SIG-M5 (cell line): ENCODE measurements at places on chromosomes 13 and 19.

DNA sequence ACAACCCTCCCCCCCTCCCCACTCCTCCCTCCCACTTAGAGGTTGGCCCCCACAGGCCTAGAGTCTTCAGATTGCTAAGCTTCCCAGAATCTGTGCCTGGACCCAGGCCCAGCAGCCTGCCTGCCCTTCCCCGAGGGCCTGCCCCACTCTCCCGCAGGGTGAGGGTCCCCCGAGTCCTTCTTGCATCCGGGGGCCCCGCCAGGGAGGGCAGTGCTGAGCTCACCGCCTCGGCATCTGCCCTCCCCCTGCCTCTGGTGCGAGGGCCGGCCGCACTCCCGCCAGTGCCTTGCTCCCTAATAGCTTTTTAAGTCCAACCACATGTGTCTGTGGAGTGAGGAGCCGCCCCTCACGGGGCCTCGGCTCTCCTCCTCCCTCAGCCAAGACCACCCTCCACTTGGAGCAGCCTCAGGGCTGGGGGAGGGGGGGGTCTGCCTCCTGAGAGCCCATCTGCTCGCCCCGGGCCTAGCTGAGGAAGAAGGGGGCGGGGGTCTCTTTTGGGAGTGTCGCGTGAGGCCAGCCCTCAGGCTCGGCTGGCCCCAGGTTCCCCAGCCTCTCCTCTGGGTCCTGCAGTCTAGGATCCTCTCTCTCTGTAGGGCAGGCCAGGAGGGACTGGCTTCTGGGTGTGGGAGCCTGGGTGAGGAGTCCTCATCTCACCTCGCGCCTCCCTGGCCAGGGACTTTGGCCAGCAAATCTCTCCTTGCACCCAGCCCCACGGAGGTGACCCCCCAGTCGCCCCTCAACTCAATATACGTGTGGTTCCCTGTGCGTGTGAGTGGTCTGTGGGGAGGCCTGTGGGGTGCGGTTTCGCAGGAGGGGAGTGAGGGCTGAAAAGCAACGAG lies 47.2 kb downstream of the LYL1 start:
- no peak for DNase-seq

DNA sequence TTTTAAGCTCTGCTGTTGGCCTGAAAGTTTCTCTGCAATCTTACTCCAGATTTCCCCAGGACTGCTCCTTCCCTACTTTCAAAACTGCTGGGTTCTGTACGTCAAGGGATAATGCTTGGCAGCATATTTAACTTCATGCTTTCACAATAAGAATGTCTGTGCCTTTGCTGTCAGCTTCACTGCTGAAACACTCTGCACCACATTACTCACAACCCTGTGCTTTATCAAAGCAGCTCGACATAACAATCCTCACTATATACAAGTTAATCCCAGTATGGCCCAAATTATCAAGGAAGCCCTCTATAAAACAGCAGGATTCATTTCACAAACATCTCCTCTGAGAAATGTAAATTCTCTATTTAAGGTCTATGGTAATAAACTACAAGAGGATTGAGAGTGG lies 17.5 kb downstream of the LATS2 start:
- no peak for DNase-seq

GRCh38 chr13:32031815-32032370 lies 319 bp downstream of the FRY start:
- no peak for DNase-seq

DNA sequence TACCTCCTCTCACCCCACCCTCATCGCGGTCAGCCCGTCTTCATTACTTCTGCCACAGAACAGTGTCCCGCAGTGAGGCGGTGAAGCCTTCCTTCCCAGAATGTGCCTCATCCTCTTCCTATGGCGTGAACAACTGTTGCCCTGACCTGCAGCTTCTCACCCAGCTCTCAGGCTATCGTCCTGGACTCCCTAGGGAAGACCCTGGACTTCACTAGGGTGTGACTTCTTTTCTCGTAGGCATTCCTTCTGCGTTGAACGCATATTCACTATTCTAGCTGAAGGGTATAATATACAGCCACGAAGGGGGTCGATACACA lies 982 bp downstream of the ZNF865 start:
- DNase-seq = no peak

- DNase-seq = no peak
Measured at GRCh38 chr19:1081301-1082164, 13.6 kb downstream of the POLR2E start.

GRCh38 chr19:9673912-9674662 lies 813 bp downstream of the ZNF562 start:
- DNase-seq = no peak

DNA sequence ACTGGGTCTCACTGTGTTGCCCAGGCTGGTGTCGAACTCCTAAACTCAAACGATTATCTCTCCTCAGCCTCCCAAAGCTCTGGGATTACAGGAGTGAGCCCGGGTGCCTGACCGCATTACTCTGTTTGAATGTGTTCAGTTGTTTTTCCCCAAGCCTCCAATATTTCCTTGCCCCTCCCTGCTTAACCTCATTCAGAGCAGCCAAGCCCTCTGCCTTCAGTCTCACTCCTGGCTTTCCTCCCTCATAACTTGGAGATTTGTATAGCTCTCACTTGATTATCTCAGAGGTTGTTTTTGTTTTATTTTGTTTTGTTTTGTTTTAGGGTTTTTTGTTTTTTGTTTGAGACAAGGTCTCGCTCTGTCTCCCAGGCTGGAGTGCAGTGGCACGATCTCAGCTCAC lies 11.4 kb downstream of the EPHX3 start:
- no peak for DNase-seq

DNA sequence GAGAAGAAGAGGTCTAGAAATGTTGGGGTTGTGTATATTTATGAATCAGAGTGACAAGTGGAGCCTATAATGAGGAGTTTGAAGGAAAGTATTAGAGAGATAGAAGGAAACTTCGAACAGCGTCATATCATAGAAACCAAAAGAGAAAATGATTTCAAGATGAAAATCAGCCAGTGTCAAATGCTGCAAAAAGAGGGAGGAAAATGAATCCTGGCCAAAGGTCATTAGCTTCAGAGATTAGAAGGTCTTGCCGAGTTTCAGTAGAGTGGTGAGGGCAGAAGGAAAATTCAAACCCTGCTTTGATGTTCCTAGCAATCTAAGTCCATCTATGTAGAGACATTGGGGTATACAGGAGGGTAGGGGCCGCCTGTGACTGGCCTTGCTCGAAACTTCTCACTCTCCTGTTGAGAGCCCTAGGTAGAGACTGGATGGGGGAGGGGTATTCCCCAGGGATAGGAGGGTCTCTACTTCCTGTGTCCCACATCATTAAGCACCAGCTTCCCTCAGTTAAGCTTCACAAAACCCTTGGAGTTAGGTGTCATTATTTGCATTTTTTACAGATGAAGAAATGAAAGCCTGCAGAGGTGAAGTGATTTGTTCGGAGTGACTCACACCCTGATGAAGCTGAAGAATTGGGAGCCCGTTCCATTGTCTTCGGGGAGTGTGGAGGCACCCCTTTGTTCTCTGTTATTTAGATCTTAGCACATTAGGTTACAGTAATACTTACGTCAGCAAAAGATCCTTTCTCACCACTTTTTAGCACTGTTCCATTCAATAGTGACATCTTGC lies 62.8 kb downstream of the FGF9 start:
- DNase-seq = no peak

DNA sequence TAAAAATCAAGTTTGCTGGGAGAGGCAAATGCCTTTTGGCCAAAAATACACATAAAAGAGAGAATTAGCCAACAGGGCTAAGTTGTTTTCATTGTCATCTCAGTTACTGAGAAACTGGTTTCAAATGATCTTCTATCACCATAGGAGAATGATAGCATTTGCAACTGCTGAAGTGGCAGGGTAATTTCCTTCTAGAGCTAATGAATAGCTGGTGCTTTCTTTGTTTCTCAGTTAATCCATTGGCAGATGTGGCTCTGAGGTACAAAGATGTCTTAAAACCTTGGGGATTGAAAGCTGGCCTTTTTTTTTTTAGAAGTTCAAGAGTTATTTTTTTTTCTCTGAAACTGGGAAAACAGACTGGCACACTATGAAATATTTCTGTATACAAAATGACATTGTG lies 332.7 kb upstream of the KLF12 start:
- DNase-seq = no peak

GRCh38 chr13:69948016-69948415 lies 159.6 kb upstream of the ATXN8OS start:
- DNase-seq = peak; percentile 45

GRCh38 chr19:18007044-18007916 lies 690 bp upstream of the ARRDC2 start:
- no peak for DNase-seq

DNA sequence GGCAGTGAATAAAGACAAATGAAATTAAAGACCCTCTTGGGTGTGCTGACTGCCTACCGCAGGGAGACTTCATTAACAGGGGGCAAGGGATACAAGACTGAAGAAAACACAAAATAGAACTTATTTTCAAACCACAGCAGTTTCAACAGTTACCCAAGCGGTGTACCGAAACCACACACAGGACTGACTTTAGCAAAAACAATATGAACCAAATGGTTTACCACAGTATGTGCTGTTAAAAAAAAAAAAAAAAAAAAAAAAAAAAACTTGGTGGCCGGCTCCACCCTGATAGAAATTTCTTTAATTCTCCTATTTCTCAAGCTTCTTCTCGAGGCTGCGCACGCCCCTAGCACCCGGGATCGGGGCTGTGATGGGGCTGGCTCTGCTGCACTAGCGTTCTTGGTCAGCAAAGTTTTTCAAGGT lies 42.6 kb downstream of the KLF2 start:
- DNase-seq = peak; percentile 39

DNA sequence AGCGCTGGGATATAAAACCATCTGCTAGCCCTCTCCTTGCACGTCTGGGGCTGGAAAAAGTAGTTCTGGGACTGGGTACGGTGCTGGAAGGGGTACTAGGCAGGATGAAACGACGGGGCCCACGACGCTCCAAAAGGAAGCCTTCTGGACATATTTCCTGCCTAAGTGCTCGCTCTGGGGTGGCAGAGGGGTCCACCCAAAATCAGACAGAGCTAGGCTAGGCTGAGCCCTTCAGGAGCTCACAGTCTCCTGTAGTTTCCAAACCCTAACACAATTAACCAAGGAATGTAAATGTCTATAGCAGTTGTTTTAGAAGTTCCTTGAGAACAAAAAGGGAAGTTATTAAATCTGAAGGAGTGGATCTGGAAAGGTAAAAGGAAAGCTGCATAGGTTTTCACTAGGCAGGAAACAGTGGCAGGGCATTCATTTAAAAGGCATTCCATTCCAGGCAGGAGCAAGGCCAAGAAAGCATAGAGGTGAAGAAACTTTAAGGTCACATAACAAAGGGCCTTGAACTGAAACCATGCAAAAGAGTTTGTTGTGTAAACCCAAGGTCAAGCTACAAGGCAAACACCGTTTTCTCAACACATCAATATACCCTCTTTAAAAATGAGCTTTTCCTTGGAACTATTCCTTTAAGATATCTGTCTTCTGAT lies 634 bp upstream of the DIAPH3 start:
- no peak for DNase-seq

DNA sequence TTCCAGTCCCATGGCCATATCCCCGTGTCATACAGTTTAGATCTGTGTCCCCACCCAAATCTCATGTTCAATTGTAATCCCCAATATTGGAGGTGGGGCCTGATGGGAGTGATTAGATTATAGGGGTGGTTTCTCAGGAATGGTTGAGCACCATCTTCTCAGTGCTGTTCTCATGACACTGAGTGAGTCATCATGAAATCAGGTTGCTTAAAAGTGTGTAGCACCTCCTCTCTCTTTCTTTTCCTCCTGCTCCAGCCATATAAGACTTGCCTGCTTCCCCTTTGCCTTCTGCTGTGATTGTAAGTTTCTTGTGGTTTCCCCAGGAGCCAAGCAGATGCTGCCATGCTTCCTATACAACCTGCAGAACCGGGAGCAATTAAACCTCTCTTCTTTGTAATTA lies 197.8 kb downstream of the NALCN start:
- DNase-seq = no peak

DNA sequence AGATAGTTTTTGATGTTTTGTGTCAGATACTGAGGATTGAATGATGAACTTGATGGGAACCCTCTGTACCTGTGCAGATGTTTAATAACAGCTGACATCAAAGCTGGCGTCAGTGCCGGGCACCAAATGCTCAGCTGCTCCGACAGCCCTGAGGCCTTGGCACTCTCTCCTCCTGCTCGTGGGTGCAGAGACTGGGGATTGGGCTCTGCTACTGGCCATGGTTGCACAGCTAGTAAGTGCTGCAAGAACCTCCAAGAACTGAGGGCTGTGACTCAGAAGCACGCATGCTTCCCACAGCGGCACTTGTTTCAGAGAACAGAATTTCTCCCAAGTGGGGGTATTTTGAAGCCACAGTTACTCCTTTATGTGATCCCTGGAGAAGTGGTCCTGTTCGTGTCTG lies 5.9 kb downstream of the LAMP1 start:
- DNase-seq = no peak

- DNase-seq = no peak
Measured at GRCh38 chr19:13835791-13836723, 40.8 kb downstream of the ZSWIM4 start.

GRCh38 chr19:30791088-30791487 lies 418.9 kb downstream of the ZNF536 start:
- DNase-seq = no peak

DNA sequence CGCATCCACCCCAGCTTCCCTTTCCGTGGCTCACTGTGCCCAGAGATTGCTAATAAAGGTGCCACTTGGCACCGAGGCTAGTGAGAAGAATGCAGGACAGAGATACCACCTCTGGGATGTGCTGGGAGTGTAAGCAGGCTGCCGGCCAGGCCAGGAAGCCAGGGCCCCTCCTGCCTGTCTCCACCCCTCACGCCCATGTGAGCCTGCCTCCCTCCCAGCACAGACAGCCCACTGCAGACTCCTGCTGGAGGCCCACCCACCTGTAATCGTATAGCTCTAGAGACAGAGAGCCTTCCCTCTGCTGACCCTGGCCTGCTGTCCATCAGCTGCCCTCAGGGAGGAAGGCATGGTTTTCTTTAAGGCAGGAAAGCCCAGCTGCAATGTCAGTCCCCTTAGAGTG lies 13.9 kb downstream of the VSTM2B start:
- no peak for DNase-seq

- no peak for DNase-seq
Measured at GRCh38 chr19:694481-695351, 536 bp downstream of the PRSS57 start.

DNA sequence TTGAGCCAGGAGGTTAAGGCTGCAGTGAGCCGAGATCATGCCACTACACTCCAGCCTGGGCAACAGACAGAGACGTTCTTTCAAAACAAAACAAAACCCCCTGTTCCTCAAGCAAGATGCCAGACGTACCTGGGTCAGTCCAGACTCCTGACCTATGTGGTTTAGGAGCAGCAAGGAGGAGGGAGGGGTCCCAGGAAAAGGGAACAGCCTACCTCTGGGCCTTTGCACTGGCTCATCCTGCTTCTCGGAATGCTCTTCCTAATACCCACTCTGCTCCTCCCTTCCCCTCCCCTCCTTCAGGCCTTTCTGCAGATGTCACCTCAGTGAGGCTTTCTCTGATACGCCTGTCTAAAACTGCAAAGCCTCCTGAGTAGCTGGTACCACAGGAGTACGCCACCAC lies 9.5 kb downstream of the RINL start:
- DNase-seq = no peak

DNA sequence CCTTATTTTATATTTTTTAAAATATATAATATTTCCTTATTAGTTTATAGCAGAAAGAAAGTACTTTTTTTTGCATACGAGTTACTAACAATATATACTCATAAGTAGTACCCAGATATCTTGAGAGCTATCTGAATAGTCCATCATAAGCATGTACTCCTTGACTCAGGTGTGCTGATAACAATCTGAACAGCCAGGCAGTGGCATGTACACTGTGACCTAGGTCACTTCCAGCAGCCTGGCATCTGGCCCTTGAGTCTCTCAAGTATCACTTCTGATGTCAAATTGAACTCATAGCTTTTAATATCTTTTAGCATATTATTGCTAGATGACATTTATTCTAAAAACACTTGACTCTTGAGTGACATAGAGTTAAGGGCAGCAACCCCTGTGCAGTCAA lies 1576.7 kb downstream of the SLITRK1 start:
- no peak for DNase-seq

- DNase-seq = no peak
Measured at GRCh38 chr19:13172346-13173138, 22.3 kb downstream of the IER2 start.
